Activated T-helper 2 cell treated with anti-CD3 and anti-CD28 coated beads, Interferon-gamma antibody, Interleukin-2, Interleukin-4, amounts not matched to agents 10 μg/mL and 5 μg/mL and 100 μg/mL, durations not matched to agents 14 hours and 24 hours and 36 hours (primary cell): ENCODE measurements at places on chromosomes 3 and 15. TPM values are rescaled to one million over a fixed set of nuclear protein-coding genes. Genes with fewer than 3 reads are reported as not detected.

DNA sequence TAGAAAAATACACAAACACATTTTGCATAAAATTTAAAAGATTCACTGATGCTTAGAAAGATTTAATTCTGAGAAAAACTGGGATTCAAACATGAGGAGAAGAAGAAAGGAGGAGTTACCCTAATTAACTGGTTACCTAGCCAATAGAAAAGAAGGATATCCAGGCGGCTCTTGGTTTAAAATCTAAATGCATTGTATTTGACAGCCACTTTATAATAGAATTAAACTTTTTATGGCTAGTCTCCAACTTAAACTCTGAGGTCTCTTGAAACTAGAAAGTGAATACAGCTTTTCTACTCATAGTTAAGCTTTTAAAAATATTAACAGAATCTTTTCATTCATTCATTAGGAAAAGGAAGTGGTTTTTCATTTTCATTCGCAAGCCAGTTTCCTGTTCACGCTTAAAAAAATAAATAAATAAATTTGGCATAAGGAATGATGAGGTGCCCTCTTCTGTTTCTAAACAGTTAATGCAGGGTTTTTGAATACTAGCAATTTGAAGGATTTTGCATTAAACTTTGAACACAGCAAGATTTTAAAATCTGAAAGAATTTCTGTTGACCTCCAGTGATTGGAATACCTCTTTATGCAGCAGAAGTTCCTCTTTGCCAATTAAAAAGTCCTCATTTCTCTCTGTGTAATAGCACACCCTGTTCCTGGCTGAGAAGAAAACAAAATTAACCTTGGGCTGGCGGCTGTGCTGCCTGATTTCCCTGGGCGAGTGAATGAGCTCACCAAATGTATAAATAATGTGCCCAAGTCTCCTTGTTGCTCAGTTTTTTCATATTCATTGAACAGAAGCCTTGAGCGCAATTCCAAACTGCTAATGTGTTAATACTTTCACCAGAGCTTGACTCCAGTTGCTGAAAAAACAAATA lies 105.1 kb downstream of the ZMAT3 start:
- DNase-seq, result no peak

DNA sequence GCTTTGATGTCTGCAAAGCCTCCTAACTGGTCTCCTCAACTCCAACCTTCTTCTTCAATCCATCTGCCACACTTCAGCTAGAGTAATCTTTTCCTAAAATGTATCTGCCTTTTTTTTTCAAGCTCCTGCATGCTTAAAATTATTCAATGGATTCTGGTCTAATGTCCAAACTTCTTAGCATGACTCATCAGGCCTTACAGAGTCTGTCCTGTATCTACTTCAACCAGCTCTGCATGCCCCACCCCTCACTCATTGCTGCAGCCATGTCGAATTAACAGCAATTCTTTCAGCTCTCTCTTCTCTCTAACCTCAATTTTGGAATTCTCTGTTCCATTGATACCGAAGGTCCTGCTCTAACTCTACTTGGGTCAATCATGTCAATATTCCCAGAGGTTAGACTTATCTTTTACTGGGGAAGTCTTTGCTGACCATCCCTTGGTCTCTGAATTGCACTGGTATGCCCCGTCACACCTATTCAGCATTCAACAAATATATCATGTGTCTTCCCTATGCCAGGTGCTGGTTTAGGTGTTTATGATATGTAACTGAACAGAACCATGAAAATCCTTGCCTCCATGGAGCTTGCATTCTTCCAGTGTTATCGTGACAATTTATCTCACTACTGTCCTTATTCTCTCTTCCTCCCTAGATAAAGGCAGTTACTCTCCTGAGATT lies 88.5 kb upstream of the NANOGP8 start:
- DNase-seq, result no peak

Gene UBA3
- total RNA-seq, result 95.8 and 109 TPM in 2 replicates

Gene KCNMB2
- total RNA-seq, result not detected in 2 replicates

DNA sequence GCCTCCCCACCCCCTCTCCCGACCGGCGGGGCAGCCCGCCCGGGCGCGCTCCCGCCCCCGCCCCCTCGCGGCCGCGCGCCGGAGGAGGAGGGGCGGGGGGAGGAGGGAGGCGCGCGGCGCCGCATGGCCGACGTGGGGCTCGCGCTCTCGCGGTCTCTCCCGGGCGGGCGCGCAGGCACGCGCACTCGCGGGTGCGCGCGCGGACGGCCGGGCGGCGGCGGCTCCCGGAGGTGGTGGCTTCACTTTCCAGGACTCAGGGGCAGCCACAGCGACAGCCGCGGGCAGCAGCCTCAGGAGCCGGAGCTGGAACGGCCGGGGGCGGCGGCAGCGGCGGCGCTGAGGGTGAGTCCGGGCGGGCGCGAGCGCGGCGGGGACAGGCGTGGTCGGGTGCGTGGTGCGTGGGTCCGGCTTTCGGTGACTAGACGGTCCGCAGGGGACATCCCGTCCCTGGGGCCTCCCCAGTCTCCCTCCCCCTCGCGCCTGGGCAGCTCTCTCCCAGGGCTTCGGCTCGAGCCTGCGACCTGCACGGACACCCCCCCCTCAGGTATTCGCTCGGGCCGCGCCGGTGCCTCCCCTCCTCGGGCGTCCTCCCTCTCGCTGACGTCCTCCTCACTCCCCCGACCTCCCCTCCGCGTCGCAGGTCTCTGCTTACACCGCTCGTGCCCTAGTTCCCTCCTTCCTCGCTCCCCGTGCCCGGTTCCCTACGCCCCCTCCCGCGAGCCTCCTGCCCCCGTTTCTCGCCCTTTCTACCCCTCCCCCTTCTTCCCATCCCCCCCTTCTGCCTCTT lies at the start of gene UBE2E2:
Gene UBE2E2, plus strand, starts transcription at position 407 of the 787 bp plus-strand sequence.
- DNase-seq, result peak; percentile 45

Gene ZNF620
- total RNA-seq, result 6.3 and 6.7 TPM in 2 replicates

- peak; percentile 38 for DNase-seq
Measured at GRCh38 chr3:14598143-14598569, 53.4 kb upstream of the CCDC174 start.

Gene LRTM1
- not detected in 2 replicates for total RNA-seq

- DNase-seq, result no peak
Measured at GRCh38 chr3:88611826-88612326, 462.1 kb downstream of the C3orf38 start.

Gene ESYT3
- total RNA-seq, result 0.09 and 0.32 TPM in 2 replicates

GRCh38 chr15:76206325-76206976 lies 104.8 kb downstream of the ETFA start:
- DNase-seq, result no peak

- DNase-seq, result no peak
Measured at GRCh38 chr3:25508433-25508832, 80.4 kb downstream of the RARB start.

Gene CHRD
- total RNA-seq, result 0.07 TPM in 1 of 2 replicates, not detected in the other

GRCh38 chr3:58144478-58145325 lies 66.1 kb downstream of the DNASE1L3 start:
- DNase-seq, result no peak

DNA sequence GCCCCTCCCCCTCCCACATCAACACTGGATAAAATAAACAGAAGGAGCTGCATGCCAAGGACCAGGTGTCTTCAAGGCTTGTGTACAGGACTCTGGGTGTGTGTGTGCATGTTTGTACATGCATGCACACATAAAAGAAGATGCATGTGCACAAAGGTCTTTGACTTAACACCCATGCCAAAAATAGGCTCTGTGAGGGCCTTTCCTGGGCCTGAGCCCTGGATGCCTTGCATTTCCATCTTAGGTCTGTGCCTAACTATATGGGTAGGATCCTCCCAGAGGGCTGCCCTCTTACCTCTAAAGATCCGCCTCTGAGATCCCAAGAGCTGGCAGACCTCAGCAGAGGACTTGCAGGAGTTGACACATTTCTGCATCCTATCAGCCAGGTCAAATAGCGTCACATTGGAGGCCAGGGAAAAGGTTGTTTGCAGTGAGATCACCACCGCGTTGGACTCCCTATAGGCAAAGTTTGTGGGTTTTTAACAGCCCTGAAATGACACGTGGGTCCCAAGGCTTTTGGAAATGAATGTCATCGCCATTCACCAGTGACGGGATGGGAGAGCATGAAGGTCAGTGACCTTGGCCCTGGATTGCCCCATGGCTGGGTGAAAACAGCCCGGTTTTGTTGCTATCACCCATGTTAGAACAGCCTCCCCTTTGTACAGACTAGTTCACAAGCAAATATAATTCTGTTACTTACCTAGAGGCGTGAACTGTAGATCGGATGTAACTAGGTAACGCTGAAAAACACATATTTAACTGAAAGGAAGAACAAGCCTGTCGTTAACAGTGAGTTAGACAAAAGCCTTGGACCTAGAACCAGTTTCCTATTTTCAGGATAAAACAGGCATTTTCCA lies 54.0 kb downstream of the HEG1 start:
- DNase-seq, result no peak

DNA sequence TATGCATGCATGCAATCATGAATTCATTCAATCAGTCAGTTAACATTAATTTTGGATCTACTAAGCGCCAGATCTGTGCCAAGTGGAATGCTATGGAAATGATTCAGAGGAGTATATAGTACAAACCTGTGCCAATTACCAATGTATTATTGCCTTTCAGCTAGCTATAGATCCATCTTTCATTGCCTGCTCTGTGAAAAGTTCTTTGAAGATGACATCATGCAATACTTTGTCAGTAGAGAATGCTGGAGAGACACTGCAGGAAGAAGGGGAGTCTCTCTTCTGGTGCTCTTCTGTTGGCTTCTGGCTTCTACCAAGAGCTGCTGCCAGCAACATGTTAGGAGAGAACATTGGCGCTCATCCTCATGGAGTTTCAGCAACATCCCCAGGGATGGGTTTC lies 81.0 kb upstream of the LMCD1 start:
- no peak for DNase-seq

GRCh38 chr3:177810162-177810623 lies 612.9 kb upstream of the TBL1XR1 start:
- no peak for DNase-seq

Gene WDR72
- total RNA-seq, result not detected in 2 replicates

DNA sequence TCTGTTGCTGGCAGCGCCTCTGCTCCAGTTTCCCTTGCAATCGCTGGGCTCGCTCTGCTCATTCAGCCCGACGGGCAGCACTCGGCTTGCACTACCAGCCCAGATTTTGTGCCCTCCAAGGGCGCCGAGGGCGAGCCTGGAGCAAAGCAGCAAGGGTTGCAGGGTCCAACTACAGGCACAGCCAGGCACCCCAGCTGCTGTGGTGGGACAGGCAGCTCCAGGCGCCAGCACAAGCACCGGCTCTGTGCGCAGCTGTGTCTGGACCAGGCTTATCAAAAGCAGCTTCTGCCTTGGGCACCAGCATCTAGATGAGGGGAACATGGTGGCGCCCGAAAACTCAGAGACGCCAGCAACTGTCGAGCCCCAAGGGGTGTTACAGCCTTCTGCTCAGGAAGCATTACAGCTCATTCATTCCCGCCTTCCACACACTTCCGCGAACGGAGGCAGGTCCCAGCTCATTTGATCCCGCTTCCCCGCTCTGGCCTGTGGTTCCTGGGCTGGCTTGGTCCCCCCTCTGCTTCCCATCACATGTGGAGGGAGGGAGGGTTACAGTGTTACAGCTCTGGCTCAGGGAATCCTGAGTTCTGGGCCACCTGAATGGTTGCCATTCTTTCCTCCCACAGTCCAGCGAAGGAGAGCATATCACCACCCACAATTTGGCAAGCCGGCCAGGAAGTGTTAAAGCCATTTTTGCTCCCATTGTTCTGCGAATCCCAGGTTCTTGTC lies 409.9 kb upstream of the ALCAM start:
- no peak for DNase-seq

DNA sequence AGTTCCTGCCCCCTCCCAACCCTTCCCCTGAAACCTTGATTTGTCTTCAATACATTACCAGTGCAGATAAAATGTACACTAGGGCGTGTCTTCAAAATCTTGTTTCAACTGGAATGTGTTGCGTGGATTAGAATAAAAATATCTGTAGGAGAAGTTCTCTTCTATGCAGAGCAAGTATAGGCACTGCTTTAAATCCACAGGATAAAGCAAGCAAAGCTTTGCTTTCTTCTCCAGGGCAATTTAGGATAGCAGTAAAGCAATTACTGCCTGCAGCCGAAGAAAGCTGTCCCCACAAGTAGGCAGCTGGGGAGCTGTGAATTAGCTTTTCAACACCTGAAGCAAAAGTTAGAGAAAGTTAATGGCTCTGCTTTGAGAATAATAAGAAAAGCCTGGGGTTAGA lies 329.7 kb upstream of the KCNMB2 start:
- no peak for DNase-seq

GRCh38 chr15:68081869-68082505 lies 27.9 kb downstream of the PIAS1 start:
- no peak for DNase-seq

- DNase-seq, result peak; percentile 23
Measured at GRCh38 chr15:40493089-40493840, 22.5 kb downstream of the CHST14 start.

- DNase-seq, result no peak
Measured at GRCh38 chr15:60519218-60519617, 40.3 kb upstream of the ICE2 start.

GRCh38 chr3:12759097-12759679 lies at the start of gene TMEM40:
TMEM40 (minus strand) TSS chr3:12759259; CDS start chr3:12749832, 9,427 bp downstream.
- no peak for DNase-seq
